ENCODE measurements at places on chromosomes 3 and 15.

GRCh38 chr3:127865941-127866340 lies 43.6 kb upstream of the MGLL start:
- no peak for DNase-seq

DNA sequence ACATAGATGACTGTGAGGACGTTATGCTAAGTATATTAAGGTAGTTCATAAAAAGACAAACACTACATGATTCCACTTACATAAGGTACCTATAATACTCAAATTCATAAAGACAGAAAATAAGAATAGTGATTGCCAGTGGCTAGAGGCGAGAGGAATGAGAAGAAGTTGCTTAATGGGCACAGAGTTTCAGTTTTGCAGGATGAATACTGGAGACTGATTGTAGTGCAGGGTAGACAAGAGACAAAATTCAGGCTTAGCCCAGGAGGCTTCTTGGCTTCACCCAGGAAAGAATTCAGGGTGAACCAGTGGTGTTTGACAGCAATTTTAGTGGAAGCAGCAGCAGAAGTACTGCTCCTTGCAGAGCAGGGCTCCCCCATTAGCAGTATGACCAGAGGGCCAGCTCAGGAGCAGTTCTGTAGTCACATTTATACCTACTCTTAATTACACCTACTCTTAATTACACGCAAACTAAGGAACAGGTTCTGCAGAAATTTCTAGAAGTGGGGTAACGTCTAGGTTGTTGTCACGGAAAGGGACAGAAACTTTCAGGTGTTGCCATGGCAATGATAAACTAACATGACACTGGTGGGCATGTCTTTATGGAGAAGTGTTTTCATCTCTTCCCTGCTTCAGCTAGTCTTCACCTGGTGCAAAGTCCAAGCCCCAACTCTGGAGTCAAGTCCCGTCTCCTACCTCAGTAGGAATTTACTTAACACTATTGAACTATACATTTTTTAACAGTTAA lies 55.2 kb downstream of the TBL1XR1 start:
- DNase-seq = no peak

- peak; percentile 46 for DNase-seq
Observed at GRCh38 chr3:129690406-129690805, 83.9 kb upstream of the PLXND1 start.

DNA sequence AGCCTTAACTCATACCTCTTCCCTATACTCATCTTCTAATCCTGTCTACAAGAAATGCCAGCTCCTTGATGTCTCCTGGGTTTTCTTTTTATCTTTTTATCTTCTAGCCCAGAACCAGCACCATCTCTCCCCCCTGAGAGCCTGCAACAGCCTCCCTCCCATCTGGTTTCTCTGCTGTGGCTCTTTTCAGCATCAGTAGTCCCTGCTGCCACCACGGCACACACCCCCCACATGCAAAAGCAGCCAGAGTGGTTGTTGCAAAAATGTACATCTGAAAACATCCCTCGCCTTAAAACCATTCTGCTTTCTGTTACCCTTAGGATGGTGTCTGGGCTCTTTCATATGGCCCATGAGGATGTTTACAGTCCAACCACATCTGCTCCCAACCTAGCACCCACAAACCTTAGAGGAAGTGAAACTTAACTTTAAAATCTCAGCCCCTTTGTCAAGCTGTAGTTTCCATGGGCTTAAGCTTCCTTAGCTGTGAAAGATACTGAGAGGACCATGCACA lies 775 bp downstream of the TTC21A start:
- DNase-seq = no peak

- no peak for DNase-seq
Observed at GRCh38 chr15:31338318-31338878, 11.8 kb downstream of the KLF13 start.

DNA sequence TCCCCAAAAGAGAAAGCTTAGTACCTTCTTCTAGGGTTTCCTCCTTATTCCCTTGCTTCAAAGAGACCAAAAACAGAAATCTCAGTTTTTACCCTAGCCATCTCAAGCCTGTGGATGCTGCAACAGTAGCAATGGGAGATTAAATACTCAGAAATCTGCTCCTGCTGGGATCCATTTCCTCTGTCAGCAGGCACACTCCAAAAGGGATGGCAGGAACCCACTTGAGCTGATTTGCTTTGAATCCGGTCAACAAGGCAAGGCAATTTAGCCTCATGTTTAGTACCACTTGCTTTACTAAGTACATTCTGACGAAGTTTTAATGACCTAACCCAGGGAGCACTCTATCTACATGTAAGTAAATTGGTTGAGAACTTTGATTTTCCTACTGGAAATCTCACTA lies 590.0 kb upstream of the ADAMTS9 start:
- DNase-seq = no peak

- no peak for DNase-seq
Observed at GRCh38 chr3:115648559-115648958, 25.2 kb downstream of the GAP43 start.

GRCh38 chr3:113825090-113825489 lies 13.5 kb upstream of the GRAMD1C start:
- DNase-seq = no peak
